Activated CD8-positive, alpha-beta T cell treated with anti-CD3 and anti-CD28 coated beads for 36 hours (primary cell): ENCODE measurements at places on chromosomes 6 and 20. TPM values are rescaled to one million over a fixed set of nuclear protein-coding genes. Genes with fewer than 3 reads are reported as not detected.

Gene TRIM31
- not detected for total RNA-seq

Gene OR2J3
- total RNA-seq = not detected

- DNase-seq = no peak
Measured at GRCh38 chr6:139751179-139751578, 376.7 kb upstream of the CITED2 start.

DNA sequence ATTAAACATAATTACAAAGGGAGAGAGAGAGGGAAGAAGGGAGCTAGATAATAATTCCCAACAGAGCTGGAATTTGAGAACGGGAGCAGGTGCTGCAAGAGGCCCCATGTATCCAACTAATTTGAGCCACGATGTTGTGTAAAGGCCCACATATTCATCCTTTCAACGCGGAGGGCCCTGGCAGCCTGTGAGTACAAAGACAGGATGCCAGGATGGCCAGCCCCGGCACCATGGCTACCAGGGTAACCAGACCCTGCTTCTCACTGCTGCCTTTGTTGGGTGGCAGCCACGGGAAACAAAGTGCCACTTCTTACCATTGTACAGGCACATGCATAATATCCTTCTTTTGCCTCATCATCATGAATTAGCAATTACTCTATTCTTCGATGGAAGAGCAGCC lies 492.0 kb upstream of the NRSN1 start:
- DNase-seq = no peak

DNA sequence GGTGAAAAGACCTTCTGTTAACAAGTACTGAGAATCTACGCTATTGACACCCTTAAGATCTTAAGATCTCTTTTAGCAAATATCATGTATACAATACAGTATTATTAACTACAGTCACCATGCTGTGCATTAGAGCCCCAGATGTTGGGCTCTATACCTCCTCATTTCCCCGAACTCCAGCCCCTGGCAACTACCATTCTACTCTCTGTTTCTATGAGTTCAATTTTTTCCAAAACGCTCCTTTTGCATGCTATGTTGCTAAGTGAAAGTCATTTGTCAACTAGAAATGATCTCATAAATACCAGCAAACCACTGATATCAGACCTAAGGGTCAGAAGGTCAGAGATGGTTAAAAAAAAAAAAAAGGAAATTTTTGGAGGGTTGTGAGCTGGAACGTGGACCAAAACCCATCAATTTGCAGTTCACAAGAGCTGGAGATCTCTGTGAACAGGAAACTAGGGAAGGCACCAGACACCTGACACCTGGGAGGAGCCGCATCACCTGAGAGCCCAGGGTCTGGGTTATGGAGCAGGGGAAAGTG lies 122.0 kb upstream of the KCNK16 start:
- DNase-seq = no peak

DNA sequence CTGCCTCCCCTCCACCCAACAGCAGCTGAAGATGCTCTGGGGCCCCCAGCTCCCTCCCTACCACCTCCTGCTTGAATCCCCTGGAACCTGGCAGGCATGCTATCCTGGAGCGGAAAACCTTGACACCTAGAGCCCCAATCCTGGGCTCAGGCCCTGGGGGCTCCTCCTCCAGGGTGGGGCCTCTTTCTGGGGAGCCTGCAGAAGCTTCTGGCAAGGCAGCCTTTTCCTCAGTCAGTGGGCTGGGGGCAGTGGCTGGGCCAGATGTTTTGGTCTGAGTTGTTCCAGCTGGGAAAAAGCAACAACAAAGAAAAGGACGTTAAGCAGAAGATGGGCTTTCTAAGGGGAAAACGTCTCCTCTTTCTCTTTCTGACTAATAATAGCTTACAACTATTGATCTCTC lies 21.1 kb downstream of the KIAA1755 start:
- no peak for DNase-seq
